Endothelial cell of umbilical vein (primary cell): ENCODE measurements at places on chromosomes 13 and 19. TPM values are rescaled to one million over a fixed set of nuclear protein-coding genes. Genes with fewer than 3 reads are reported as not detected.
A peak's percentile ranks its signal among the peaks of the same experiment; 100 is the strongest.

DNA sequence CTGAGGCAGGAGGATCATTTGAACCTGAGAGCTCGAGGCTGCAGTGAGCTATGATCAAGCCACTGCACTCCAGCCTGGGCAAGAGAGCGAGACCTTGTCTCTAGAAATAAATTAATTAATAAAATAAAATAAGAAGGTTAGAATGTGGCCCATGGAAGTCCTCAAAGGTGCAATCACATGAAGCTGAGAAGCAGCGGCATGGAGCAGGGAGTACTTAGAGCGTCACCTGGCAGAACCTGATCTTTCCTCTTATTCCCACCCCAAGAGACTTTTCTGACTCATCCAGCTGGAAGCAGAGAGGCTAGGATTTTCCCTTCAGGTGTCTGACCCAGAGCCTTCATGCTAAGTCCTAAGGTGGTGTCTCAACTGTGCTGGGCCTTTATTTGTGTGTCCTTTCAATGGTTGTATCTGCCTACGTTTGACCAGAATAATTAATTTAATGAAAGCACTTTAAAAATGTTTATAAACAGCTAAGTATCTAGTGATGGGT lies 8.9 kb upstream of the MRPS31 start:
- no peak for DNase-seq

DNA sequence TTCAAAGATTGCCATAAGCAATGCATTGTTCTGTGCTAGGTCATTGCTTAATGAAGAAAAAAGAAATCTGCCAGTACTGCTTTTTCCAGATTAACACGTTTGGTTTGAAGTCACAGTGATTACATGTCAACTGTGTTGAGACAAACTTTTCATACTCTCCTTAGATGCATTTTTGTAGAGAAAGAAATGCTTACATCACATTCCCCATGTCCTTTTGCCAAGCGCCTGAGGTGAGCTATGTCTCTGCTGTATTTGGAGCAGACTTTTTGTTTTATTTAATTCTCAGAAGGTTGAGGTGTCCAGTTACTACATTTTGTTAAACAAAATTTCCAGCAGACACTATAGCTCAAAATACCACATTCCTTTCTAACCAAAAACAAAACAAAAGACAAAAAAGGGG lies 16.2 kb downstream of the LACC1 start:
- no peak for DNase-seq

DNA sequence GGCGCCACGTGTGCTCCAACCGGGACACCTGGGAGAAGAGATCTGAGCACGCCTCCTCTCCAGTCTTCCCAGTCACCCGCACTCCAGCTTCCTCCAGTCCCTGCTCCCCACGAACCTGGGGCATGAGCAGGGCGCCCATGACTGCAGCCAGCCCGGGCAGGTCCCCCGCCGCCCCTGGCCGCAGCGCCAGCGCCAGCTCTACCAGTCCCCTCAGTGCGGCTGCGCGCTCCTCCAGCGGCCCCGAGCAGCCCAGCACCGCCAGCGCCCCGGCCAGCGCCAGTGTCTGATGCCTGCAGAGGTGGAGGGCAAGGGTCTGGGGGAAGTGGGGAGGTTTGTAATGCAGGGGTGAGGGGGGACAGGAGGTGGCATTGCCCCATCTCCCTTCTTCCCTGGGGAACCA lies 13.1 kb downstream of the SH2D3A start:
- no peak for DNase-seq

- no peak for DNase-seq
Observed at GRCh38 chr13:51025245-51025905, 85.7 kb downstream of the C13orf42 start.

- DNase-seq = peak; percentile 49
Observed at GRCh38 chr19:49497047-49497788, 984 bp downstream of the RPS11 start.

- no peak for DNase-seq
Observed at GRCh38 chr13:90622541-90622940, 724.9 kb upstream of the MIR17HG start.

- no peak for DNase-seq
Observed at GRCh38 chr19:45173816-45174215, 4.2 kb downstream of the TRAPPC6A start.

DNA sequence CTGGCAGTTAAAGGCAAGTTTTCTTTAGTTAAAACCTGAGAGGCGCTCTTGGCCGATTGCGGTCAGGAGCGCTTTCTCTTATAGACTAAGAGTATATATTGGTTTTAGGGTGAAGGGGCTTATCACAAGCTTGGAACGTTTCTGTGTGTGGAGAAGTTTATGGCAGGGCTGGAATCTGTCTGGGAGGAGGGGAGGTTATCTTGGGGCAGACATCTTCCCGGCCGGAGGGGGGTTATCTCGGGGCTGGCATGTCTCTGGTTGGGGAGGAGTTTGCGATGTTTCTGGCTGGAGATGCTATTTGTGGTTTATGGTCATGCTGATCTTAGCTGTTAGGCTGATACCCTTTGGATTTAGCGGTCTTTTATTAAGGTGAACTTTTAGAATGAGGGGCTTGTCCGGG lies 18.3 kb downstream of the KDM4B start:
- no peak for DNase-seq

DNA sequence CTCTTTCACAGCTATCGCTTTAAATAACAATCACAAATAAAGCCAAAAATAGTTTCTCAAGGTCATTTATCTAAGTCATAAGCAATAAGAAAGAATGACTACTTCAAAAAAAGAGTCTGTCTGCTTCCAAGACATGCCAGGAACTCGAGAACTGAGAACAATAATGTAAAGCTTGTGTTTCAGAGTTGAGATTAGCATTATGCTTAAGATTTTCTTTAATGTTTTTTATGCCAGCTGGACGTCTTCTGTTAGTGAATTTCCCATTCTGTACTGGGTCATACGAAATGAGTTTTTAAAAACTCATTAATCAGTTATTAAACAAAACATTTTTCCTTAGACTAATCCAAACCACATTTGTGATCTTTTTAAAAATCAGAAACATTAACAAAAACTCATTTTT lies 3.2 kb upstream of the SPRYD7 start:
- no peak for DNase-seq

- no peak for DNase-seq
Observed at GRCh38 chr13:42561752-42562467, 12.0 kb upstream of the TNFSF11 start.

GRCh38 chr19:58555369-58555885 lies 522 bp upstream of the CHMP2A start:
- no peak for DNase-seq

GRCh38 chr13:105048677-105049076 lies 1486.8 kb downstream of the EFNB2 start:
- DNase-seq = no peak

DNA sequence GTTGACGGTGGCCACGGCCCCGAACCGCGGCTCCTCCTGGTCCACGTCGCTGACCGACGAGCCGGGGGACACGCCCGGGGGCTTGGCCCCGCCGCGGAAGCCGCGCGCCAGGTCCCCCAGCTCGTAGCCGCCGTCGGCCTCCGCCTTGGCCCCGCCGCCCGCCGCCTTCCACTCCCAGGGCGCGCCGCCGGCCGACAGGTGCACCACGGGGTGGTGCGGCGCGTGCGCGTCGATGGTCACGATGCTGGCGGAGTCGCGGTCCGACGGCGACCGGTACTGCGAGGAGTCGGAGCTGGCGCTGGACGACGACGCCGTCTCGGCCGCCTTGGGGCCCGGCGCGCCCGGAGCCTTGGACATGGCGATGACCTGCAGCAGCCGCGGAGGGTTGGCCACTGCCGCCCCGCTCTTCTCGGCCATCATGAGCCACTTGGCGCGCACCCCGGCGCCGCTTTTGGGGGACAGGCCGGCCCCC lies 9.0 kb downstream of the PLPPR3 start:
- no peak for DNase-seq

DNA sequence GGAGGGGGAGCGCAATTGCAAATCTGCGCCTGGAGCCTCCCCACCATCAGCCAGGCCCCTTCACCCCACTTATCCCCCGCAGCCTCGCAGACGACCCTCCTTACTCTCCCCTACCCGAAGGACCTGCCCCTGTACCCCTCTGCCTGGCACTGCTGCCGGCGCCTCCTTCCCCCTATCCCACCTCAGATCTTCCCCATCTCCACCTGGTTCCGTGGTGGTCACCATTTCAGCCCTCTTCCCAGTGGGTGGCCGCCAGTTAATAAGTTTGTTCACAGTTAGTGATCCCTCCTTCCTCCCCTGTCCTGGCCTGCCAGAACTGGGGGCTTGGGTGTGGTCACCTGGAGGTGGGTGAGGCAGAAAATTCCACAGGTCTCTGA lies 397 bp downstream of the SLC44A2 start:
- no peak for DNase-seq

Gene FRY
- total RNA-seq = 75.8 and 86.7 TPM in 2 replicates

Gene GPC6
- not detected in 2 replicates for total RNA-seq

Gene ZNF442
- 0.39 and 0.93 TPM in 2 replicates for total RNA-seq

Gene LGI4
- total RNA-seq = not detected in 2 replicates
